ENCODE measurements at places on chromosomes 7 and 10. TPM values are rescaled to one million over a fixed set of nuclear protein-coding genes. Genes with fewer than 3 reads are reported as not detected.
A peak's percentile ranks its signal among the peaks of the same experiment; 100 is the strongest.

- peak; percentile 20 for DNase-seq
Measured at GRCh38 chr7:28246921-28247461, 66.4 kb upstream of the JAZF1 start.

- no peak for DNase-seq
Measured at GRCh38 chr10:121355161-121355560, 243.1 kb downstream of the FGFR2 start.

Gene ZNRF2
- polyA plus RNA-seq = 12.4 TPM

- no peak for DNase-seq
Measured at GRCh38 chr10:95339863-95340262, 49.1 kb upstream of the PDLIM1 start.

- DNase-seq = no peak
Measured at GRCh38 chr10:35813219-35813618, 171.1 kb upstream of the FZD8 start.

GRCh38 chr7:4550117-4550516 is 132.0 kb upstream of the FOXK1 start:
- DNase-seq = no peak

DNA sequence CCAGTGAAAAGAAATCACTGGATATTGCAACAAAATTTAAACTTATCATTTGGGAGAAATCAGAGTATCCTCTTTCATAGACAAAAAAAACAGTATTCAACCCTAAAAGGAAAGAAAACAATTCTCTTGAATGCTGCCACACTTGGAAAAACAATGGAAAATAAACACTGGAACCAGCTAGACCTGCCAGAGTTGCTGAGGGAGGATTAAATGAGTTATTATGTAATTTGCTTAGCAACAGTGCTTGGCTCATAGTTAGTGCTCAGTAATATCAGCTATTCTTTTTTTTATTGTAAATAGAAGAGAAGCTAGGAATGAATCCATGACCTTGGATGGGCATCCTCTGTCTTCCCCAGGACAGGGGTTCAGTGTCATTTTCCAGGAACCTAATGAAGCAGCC is 11.0 kb upstream of the ZNF273 start:
- DNase-seq = no peak

- DNase-seq = no peak
Measured at GRCh38 chr10:85995791-85996190, 370.8 kb downstream of the GRID1 start.

Gene DMBT1
- polyA plus RNA-seq = 0.19 TPM

- peak; percentile 65 for DNase-seq
Measured at GRCh38 chr10:68301790-68302502, 29.9 kb upstream of the HNRNPH3 start.

- DNase-seq = no peak
Measured at GRCh38 chr7:50959991-50960390, 177.3 kb upstream of the GRB10 start.

DNA sequence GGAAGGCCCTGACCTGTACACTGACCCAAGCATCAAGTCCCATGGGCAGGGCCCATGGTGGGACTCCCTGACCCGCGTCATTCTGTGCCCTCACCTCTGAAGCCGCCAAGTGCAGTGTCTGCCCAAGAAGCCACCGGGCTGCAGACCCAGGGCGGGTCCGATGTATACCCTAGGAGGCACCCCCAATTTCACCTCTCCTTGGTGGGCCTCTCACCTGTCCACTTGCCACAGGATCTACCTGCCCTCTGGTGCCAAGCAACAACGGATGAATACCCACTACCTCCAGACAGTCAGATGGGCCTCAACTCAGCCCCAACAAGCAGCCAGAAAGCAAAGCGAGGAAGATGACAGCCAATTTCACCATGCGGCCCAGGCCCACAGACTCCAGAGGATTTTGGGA is 92.6 kb downstream of the CTBP2 start:
- DNase-seq = no peak

GRCh38 chr10:49270565-49270964 is 28.4 kb upstream of the C10orf71 start:
- DNase-seq = no peak

GRCh38 chr10:13775786-13776775 is 189.3 kb downstream of the PRPF18 start:
- peak; percentile 71 for DNase-seq

Gene TET1
- 9.4 TPM for polyA plus RNA-seq

Gene DRGX
- not detected for polyA plus RNA-seq

DNA sequence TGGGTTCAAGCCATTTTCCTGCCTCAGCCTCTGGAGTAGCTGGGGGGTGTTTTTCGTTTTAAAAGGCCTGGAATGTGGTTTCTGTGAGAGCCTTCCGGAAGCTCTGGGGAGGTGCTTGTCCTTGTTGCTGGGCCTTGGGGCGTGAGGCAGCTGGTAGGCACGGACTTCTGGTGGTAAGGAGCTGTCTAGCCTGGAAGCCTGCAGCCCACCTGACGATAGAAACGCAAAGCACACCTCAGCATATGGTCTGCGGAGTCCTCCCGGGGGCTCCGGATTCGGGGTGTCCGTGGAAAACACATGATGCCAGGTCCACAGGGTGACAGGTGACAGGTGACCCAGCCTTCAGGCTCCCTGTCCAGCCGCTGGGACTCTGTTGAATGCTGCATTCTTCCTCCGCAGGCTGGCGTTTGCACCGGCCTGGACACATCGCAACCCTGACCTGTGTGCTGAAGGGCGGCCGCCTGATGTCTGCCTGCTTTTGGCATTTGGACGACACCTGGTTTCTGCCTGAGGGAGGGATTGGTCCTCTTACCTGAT is 37.3 kb downstream of the INPP5A start:
- DNase-seq = no peak

GRCh38 chr10:121928528-121928884 is 675 bp upstream of the ATE1 start:
- DNase-seq = no peak

DNA sequence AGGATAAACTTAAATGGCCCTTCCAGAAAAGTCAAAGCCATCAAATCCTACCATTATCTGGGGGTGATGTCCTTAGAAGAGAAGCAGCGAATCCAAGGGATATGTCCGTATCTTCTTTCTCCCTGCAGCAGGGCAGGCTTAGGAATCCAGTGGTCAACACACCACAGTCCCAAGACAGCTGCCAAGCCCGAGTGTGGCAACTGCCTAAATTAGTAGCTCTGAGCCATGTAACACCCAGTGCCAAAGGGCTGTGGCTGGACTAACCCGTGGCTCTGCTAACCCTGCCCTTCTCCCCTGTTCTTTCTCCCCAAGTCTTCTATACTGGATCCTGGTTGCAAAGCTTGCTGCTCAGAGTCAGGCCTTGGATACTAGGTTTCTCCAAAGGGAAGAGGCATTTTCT is 74.8 kb downstream of the CDK1 start:
- no peak for DNase-seq

Gene MMD2
- polyA plus RNA-seq = 0.11 TPM

Gene ARMC3
- 0.18 TPM for polyA plus RNA-seq

Gene GPR26
- not detected for polyA plus RNA-seq

- DNase-seq = no peak
Measured at GRCh38 chr10:31291123-31291522, 27.9 kb upstream of the ZEB1 start.

Measured in muscle of back (tissue), 13 donors.